NCI-H1694 treated with DMSO at 0.1 percent for 48 hours (cell line): ENCODE measurements at places on chromosomes 12 and 14.

DNA sequence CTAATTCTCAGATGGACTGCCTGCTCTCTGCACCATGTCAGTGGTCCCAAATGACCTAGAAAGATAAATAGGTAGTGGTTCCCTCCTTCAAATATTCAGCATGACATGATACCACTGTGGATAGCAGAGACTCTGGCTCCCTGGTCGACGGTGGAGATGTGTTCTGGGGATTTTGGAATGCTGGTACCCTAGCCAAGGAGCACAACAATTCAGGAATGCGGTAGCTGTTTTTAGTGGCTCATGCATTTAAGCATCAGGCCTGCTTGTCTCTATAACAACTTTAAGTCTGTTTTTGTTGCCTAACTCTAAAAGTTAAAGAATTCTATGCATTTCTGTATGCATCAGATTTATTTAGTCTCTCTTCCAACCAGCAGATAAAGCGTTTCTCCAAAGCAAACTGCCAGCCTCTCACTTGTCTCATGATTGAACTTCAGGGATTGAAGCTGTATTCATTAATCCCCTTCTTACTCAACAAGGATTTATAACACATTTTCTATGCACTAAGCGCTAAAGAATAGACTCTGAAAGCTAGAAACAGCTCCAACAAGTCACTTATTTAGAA, 164.9 kb upstream of the BMP4 start:
- DNase-seq = no peak

- DNase-seq = no peak
These were observed 22.3 kb downstream of the NOS1 start for GRCh38 chr12:117339104-117339503.

DNA sequence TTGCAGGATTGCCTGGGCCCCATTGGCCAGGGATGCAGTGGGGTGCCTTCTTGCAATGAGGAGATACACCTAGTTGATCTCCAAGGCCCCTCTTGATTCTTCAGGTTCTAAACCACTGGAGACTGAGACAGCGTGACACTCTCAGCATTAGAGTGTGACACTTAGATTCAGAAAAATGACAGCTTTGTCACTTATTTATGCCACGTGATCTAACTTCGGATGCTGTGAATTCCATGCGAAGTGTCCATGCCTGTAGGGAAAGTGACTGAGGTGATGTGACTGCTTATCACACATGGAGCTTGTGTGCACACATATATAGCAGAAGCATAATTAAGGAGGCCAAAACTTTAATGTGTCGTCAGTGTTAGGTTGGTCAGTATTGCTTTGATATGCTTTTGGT, 30.4 kb downstream of the FBXW8 start:
- no peak for DNase-seq

DNA sequence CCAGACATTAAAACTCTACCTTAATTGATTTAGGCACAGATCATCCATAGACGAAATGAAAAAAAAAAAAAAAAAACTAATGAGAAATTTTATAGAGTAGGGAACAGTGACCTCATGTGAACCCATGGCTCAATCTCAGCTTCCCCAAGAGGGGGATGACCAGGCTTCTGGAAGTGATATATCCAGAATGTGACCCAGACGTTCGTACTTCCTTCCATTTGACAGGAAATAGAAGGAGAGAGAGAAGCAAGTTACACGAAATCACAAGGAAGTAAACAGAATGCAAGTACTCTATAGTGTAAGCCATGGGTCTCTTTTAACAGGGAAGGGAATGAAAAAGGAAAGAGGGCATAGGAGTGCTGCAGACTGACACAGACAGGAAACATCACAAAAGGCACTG, 10.1 kb downstream of the FOXN3 start:
- no peak for DNase-seq

- no peak for DNase-seq
These were observed 121.6 kb downstream of the SRGAP1 start for GRCh38 chr12:63965936-63966605.

DNA sequence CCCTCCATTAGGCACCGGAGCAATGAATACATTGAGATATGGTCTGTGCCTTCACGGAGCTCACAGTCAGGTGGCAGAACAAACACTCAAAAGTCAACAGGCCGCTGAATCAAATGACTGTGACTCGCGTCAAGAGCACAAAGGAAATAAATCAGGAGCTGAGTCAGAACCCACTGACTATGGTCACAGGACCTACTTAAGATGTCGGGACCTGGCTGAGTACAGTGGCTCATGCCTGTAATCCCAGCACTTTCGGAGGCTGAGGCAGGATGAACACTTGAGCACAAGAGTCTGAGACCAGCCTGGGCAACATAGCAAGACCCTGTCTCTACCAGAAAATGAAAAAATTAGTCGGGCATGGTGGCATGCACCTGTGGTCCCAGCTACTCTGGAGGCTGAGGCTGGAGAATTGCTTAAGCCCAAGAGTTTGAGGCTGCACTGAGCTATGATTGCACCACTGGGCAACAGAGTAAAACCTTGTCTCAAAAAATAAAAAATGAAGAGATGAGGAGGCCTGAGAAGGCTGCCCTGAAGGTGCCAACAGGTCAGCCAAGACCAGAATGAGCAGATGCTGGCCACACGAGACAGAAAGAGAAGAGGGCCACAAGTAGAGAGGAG, 19.9 kb downstream of the TMEM233 start:
- DNase-seq = no peak

- no peak for DNase-seq
These were observed 20.7 kb downstream of the KIF26A start for GRCh38 chr14:104158827-104159798.

- DNase-seq = no peak
These were observed 197.5 kb downstream of the STXBP6 start for GRCh38 chr14:24852312-24853060.

DNA sequence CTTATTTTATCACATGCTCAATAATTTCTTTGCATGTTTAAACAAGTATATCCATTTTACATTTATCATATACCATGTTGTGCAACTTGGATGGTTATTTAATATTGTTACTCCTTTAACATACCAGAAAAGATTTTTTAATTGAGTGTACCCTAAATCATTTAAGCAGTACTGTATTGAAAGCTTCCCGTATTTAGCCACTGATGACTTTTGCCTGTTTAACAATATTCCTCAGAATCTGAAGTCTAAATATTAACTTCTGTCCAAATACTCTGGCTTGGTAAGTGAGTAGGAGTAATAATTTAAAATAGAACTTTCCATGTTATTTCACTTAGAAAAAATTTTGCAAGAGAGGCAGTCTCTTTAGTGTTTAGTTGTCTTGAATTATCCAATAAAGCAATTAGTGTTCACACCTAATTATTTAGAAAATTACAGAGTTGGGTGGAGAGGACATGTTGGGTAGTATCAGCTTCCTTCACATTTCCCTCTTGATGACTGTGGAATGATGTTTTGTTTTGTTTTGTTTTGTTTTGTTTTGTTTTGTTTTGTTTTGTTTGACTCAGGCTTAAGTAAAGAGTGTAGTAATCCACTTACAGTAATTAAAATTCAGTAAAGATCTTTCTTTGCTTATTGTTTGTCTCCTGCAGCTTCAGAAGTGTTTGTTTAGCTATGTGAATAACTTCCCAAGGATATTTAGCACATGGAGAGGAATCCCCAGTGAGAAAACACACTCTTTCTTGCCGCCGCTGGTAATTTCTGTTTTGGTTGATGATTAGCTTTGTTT, 59.5 kb downstream of the DAAM1 start:
- no peak for DNase-seq
